ENCODE measurements at places on chromosomes 11 and 22. TPM values are rescaled to one million over a fixed set of nuclear protein-coding genes. Genes with fewer than 3 reads are reported as not detected.

The GPR137 gene
- 34.1 TPM for polyA plus RNA-seq

The RIMBP3C gene
- 0.07 TPM for polyA plus RNA-seq

The SUSD2 gene
- polyA plus RNA-seq: 0.36 TPM

The OR51F1 gene
- not detected for polyA plus RNA-seq

The APOL3 gene
- not detected for polyA plus RNA-seq

The SYT12 gene
- 2.1 TPM for polyA plus RNA-seq

The PITPNB gene
- polyA plus RNA-seq: 44.8 TPM
